GM12878 (cell line): ENCODE measurements at places on chromosomes 1 and 21. TPM values are rescaled to one million over a fixed set of nuclear protein-coding genes. Genes with fewer than 3 reads are reported as not detected.

DNA sequence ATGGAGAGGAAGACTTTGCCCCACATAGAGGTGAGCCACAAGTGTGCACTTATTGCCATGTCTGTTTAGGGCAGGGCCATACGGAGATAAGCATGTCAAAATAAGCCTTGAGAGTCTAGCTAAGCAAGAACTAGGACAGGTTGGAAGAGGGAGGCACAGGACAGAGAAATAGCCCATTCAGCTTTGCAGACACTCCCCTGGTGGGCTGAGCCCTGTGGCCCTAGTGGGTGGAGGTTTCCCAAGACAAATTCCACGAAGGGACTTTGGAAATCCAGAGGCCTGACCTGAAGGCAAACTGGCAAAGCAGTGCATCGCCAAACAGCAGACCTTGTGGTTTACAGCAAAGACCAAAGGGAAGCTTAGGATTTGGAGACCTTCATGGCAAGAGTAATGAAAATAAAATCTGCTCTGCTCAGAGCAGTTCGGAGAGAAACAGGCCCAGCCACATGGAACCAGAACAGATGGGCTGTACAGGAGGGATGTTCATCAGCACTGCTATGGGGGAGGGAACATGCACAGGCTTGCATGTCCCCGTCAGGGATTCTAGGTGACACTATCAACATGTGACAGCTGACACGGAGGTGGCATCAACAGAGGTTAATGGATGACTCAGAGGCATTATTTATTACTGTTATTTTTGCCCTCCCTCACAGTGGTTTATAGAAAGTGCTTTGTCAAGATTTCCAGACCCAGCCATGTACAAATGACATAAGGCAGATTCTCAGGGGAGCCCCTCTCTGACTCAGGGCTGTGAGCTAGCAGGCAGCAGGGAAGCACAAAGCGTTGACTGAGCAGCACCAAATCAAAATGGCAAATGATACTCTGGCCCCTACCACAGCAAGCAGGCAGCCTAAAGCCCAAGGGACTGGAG is 90.1 kb upstream of the IRF2BP2 start:
- peaks cover 32% of the 10 kb centered on the region for H3K4me1 ChIP-seq
- DNase-seq, result peak; percentile 83
- no peak overlapping the region for H3K4me3 ChIP-seq
- no peaks in the 10 kb centered on the region for H3K36me3 ChIP-seq
- peak overlapping the region; percentile 43 for H3K27ac ChIP-seq

DNA sequence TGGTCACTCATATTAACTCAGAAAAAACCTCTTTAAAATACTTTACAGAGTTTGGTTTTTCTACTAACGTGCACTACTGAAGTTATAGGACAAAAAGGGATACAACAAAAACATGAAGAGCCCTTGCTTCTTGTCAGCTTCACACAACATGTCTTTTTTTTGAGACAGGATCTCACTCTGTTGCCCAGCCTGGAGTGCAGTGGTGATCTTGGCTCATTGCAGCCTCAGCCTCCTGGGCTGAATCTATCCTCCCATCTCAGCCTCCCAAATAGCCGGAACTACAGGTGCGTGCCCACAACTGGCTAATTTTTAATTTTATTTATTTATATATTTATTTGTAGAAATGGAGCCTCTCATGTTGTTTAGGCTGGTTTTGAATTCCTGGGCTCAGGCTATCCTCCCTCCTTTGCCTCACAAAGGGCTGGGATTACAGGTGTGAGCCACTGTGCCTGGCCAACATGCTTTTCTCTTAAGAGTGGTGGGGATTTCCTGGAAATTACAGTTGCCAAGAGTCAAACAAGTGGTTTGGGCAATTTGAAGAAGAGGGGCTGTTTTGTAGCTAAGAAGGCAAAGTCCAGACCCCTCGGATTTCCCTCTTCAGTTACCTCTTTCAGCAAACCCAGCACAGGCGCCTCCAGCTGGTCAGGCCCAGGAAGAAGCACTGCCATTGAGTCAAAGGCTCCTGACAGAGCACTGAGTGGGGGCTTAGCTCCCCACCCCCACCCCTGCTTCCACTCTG is 6.4 kb upstream of the SMPDL3B start:
- H3K36me3 ChIP-seq, result no peaks in the 10 kb centered on the region
- H3K27me3 ChIP-seq, result no peaks in the 10 kb centered on the region
- no peak for DNase-seq
- H3K27ac ChIP-seq, result no peak overlapping the region
- H3K4me1 ChIP-seq, result peaks cover 4% of the 10 kb centered on the region

GRCh38 chr21:41071258-41072171 is 96.4 kb upstream of the BACE2 start:
- H3K27ac ChIP-seq, result no peak overlapping the region
- no peak overlapping the region for H3K4me3 ChIP-seq
- H3K27me3 ChIP-seq, result no peaks in the 10 kb centered on the region
- H3K4me1 ChIP-seq, result no peaks in the 10 kb centered on the region

GRCh38 chr1:55181666-55182065 is 33.5 kb downstream of the USP24 start:
- no peak overlapping the region for H3K4me3 ChIP-seq
- no peaks in the 10 kb centered on the region for H3K4me1 ChIP-seq
- no peaks in the 10 kb centered on the region for H3K36me3 ChIP-seq
- no peak overlapping the region for H3K27ac ChIP-seq
- no peaks in the 10 kb centered on the region for H3K27me3 ChIP-seq

DNA sequence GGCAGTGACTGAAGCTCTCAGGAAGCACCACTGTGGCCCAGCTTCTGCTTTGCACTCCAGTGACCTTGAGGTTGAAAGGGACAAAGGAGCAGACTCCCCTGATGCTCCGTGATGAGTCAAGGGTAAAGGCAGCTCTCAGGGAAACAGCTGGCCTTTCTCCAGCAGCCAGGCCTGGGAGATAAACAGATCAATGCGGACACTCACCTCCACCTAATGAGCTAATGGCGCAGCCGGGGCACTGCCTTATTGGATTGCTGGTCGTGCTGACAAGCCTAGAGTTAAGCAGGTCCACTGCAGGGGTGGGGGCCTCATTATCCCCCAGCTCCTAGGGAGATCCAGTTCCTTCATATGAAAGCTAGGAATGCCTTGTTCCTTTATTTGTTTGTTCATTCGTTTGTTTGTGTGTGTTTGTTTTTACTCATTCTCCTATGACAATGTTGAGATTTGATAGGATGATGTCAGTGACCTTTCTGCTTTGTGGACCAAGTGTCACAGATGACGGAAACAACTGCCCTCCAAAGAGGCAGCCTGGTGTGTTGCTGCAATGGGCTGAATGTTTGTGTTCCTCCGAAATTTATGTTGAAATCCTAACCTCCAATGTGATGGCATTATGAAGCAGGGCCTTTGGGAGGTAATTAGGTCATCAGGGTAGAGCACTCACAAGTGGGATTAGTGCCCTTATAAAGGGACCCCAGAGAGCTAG is 141.4 kb upstream of the BEND5 start:
- H3K36me3 ChIP-seq, result no peaks in the 10 kb centered on the region
- no peak overlapping the region for H3K27ac ChIP-seq
- H3K27me3 ChIP-seq, result no peaks in the 10 kb centered on the region
- no peak for DNase-seq
- H3K4me1 ChIP-seq, result no peaks in the 10 kb centered on the region

- no peaks in the 10 kb centered on the region for H3K36me3 ChIP-seq
- peaks cover 3% of the 10 kb centered on the region for H3K27me3 ChIP-seq
- H3K4me3 ChIP-seq, result no peak overlapping the region
- H3K27ac ChIP-seq, result no peak overlapping the region
- no peaks in the 10 kb centered on the region; the same call in 1 of the 2 replicates for H3K4me1 ChIP-seq
- DNase-seq, result peak; percentile 16
These were observed 8.8 kb downstream of the ZNF683 start for GRCh38 chr1:26363549-26364448.

DNA sequence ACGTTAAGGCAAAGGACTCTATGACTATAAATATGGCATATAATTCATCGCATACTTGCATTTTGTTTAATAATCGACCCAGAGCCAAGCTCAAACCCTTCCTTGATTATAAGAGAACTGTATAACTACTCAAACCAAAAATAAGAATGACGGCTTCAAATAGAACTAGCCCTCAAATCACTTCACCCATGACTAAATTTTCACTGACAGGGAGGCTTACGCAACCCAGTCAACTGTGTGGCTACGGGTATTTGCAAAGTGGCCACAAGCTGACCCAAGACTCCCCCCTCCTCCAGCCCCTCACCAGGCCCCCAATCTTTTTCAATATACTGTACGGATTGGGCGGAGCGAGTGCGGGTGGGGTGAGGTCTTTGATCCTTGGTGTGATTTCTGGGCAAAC is 268.3 kb downstream of the ASTN1 start:
- H3K4me1 ChIP-seq, result no peaks in the 10 kb centered on the region
- H3K36me3 ChIP-seq, result no peaks in the 10 kb centered on the region

- H3K4me3 ChIP-seq, result no peak overlapping the region
- H3K36me3 ChIP-seq, result no peaks in the 10 kb centered on the region
- peaks cover 11% of the 10 kb centered on the region for H3K4me1 ChIP-seq
- no peak for DNase-seq
These were observed 13.7 kb upstream of the E2F2 start for GRCh38 chr1:23544444-23545389.

GRCh38 chr1:39144924-39145323 is 59.6 kb upstream of the MACF1 start:
- H3K4me1 ChIP-seq, result no peaks in the 10 kb centered on the region
- no peak for DNase-seq
- H3K4me3 ChIP-seq, result no peak overlapping the region
- H3K36me3 ChIP-seq, result no peaks in the 10 kb centered on the region
- H3K27ac ChIP-seq, result no peak overlapping the region

- no peak overlapping the region for H3K4me3 ChIP-seq
- DNase-seq, result no peak
- H3K27ac ChIP-seq, result no peak overlapping the region
- no peaks in the 10 kb centered on the region for H3K36me3 ChIP-seq
- H3K4me1 ChIP-seq, result no peaks in the 10 kb centered on the region
These were observed 14.1 kb downstream of the HUNK start for GRCh38 chr21:31886915-31887314.

- H3K36me3 ChIP-seq, result no peaks in the 10 kb centered on the region
- H3K27ac ChIP-seq, result no peak overlapping the region
- no peak for DNase-seq
- H3K4me3 ChIP-seq, result no peak overlapping the region
These were observed 15.6 kb upstream of the PLEKHG5 start for GRCh38 chr1:6507037-6507428.

GRCh38 chr1:32204943-32205361 is 519 bp upstream of the IQCC start:
- H3K36me3 ChIP-seq, result peaks cover 1% of the 10 kb centered on the region; the same call in 1 of the 2 replicates
- H3K27ac ChIP-seq, result no peak overlapping the region
- no peak for DNase-seq
- H3K27me3 ChIP-seq, result no peaks in the 10 kb centered on the region
- peaks cover 28% of the 10 kb centered on the region for H3K4me1 ChIP-seq

DNA sequence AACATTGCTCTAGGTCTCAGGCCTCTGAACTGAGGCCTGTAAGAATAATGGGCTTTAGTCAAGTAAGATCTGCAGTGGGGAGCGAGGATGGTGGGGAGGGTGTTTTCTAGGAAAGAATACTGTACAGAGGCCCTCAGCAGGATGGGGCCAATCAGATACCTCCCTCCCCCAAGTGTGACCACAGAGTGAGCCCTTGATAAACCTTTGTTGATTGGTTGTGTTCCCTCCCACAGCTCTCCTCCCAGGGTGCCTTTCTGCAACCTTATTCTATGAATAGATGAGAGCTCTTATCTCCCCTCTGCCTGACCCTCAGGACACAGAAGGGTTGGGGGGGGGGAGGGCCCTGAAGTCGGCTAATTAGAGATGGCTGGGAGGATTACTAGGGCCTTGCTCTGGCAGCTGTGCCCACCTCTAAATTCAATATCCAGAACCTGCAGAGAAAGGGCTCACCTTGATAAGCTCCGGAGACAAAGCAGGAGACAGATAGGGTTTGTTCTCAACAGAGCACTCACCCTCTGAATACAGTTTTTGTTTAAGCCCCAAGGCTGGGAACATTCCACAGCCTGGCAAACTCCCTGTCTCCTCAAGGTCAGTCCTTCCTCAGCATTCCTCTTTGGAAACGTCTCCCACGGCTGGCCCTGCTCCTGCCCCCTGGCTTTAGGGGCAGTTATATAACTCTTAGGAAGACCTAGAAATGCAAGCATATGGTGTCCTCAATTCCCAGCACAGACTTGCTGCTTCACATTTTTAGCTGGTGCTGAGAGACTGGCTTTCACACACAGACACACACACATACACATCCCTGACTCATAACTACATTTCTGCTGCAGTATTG is 42.9 kb downstream of the ATP1A1 start:
- H3K27ac ChIP-seq, result no peak overlapping the region
- no peaks in the 10 kb centered on the region for H3K27me3 ChIP-seq
- H3K4me1 ChIP-seq, result peaks cover 11% of the 10 kb centered on the region

GRCh38 chr21:38487901-38488639 is 10.2 kb downstream of the ERG start:
- no peaks in the 10 kb centered on the region for H3K36me3 ChIP-seq
- H3K27me3 ChIP-seq, result peaks cover 4% of the 10 kb centered on the region
- H3K4me1 ChIP-seq, result no peaks in the 10 kb centered on the region
- H3K4me3 ChIP-seq, result no peak overlapping the region

DNA sequence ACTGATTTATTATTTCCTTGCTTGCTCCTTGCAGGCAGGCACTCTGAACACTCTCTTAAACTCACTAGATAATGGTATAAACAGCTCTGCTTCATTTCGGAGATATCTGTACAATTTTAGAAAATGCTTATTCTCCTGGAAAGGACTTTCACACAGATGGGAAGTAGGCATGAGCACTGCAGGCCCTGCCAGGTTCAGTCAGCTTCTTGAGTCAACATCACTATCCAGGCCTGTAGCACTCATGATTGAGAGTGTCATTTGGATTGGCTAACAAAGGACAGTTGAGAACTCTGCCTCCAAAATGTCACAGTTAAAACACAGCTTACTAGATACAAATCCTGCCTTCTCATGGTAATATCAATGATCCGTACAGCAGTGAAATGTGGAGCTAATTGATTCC is 181.9 kb downstream of the CYYR1 start:
- no peaks in the 10 kb centered on the region for H3K4me1 ChIP-seq
- H3K27me3 ChIP-seq, result no peaks in the 10 kb centered on the region
- H3K27ac ChIP-seq, result no peak overlapping the region
- no peaks in the 10 kb centered on the region for H3K36me3 ChIP-seq
- DNase-seq, result no peak
- H3K4me3 ChIP-seq, result no peak overlapping the region

DNA sequence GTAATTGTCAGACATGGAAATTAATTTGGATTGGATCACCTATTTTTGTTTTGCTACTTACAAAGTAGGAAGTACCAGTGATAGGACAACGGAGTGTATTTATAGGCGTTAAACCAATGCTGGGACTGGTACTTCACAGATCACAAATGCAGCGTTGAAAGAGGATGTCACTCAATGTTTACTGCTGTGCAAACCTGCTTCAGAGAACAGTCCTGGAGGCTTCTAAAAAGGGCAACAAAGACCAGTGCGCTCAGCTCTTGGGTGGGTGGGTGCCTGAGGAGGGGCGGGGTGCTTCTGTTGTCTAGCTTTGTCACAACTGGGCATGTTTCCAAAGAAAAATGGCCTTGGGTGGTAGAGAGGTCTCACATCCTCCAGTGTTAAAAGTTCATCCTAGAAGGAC is 2.1 kb downstream of the C1orf21 start:
- H3K4me1 ChIP-seq, result no peaks in the 10 kb centered on the region; the same call in 1 of the 2 replicates
- H3K36me3 ChIP-seq, result no peaks in the 10 kb centered on the region
- H3K27me3 ChIP-seq, result peaks cover 4% of the 10 kb centered on the region
- H3K27ac ChIP-seq, result no peak overlapping the region

The KLF18 gene
- total RNA-seq, result not detected in 2 replicates

The PLCH2 gene
- total RNA-seq, result 0.62 and 0.74 TPM in 2 replicates

The GREM2 gene
- total RNA-seq, result not detected in 2 replicates

The BLACAT1 gene
- 0.21 TPM in 2 replicates for total RNA-seq

The KCNQ4 gene
- 0.18 and 0.21 TPM in 2 replicates for total RNA-seq

The RAP1GAP gene
- 0.05 and 0.21 TPM in 2 replicates for total RNA-seq

The TSPAN1 gene
- total RNA-seq, result 0.18 and 0.61 TPM in 2 replicates

The ERVH48-1 gene
- not detected in 2 replicates for total RNA-seq

The S100A2 gene
- total RNA-seq, result 0.69 and 0.77 TPM in 2 replicates
